ENCODE measurements at places on chromosomes 7 and 10.

DNA sequence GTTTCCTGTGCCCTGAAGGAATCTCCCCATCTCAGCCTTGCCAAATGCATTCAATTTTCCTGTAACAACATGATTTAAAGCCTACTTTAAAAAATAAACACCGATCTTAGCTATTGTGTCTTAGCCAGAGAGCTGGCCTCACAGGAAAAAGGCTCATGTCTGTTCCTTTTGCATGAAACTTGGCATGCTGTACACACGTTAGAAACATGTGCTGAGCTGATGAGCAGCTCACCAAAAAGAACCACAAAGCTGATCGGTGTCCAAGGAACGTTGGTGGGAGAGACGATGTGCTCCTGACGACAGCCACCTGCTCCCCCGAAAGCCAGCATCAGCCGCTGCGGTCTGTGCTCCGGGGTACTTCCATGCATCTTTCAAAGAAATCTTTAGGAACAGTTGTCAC lies 135.9 kb downstream of the ADARB2 start:
- no peak for DNase-seq

- peak; percentile 60 for DNase-seq
Observed at GRCh38 chr7:131692131-131692960, 135.9 kb upstream of the PODXL start.

- peak; percentile 37 for DNase-seq
Observed at GRCh38 chr7:151448261-151449252, 8.6 kb upstream of the CRYGN start.

DNA sequence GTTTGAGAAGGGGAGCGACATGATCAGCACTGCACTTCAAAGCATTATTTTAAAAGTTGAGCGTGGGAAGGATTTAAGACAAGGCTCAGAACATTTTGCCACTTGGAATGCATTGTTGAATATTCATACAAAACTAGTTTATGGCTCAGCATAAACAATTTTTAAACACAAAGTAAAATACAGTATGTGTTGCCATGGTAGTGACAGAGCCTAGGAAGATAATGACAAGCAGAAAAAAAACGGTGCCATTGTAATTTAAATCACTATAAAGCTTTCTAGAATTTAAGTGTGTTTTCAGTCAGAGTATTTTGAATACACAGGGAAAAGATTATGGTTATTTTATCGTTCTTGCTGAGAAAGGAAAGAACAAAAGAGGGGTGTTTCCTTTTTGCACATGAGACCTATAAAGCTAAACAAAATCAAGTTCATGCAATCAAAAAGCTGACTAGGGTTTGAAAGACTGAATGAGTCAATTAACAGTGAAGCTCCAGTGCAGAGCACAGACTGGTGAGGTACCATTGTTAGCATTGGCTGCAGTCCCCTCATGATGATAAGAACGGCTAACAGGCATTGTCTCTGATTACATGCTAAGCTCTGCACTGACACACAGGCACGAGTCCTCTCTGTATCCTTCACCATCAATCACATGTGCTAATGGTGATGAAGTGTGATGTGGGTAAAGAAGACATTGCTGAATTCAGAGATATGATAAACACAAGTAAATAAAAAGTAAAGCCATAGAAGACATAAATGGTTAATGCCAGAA lies 181.9 kb upstream of the VSTM2A start:
- DNase-seq = no peak

DNA sequence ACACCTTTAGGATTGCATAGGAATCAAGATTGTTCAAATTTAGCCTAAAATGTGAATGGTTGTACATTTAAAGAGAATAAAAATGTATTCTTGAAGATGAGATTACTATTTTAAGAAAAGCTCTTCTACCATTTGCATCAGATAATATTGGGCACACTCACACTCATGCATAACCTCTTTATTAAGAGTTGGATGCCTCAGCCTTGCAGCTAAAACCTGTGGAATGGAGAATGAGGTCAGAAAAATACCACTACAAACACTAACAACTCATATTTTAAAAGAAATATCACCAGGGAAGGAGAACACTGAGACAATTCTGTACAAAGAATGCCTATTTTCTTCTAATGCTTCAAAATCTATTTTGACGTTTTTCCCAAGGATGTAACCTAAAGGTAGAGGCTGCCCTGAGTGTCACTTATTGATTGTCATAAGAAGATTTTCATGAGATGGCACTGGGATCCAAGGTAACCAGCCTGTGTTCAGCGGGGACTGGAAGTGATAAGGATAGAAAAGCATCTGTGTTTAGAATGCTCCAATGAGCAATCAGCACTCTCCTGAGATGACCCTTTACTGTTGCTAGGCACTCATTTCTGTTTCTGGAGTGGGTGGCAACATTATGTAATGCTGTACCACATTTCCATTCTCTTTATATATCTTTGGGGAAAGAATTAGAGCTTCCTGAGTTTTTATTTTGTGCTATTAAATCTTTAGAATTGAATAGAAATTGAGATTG lies 26.6 kb downstream of the REEP3 start:
- DNase-seq = no peak

Data from foreskin fibroblast (primary cell).